D721Med (cell line): ENCODE measurements at places on chromosomes 5 and 9.

- DNase-seq: no peak
These were observed 313.2 kb downstream of the SLIT3 start for GRCh38 chr5:168987543-168988300.

DNA sequence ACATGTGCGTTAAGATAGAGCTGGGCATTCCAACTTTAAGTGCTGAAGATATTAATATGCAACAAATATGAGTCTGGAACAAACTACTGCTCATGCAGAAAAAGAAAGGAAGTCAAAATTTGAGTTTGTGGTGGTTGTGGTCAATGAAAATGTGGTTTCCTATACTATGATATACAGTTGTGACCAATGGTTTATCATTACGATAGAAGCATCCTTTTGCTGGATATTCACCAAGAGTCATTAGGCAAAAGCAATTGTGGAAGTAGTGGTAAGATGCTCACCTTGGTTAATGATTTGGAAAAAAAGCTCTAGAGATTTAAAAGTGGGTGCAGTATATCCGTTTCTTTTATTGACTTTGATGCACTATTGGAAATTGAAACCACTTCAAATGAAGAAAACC, 1007.0 kb downstream of the NR2F1-AS1 start:
- no peak for DNase-seq

- DNase-seq: no peak
These were observed 72.6 kb downstream of the SMARCA2 start for GRCh38 chr9:2087500-2088313.

GRCh38 chr9:73807952-73808351, 656.3 kb downstream of the ANXA1 start:
- no peak for DNase-seq

GRCh38 chr9:98506422-98507054, 202.2 kb downstream of the GABBR2 start:
- DNase-seq: no peak

GRCh38 chr5:64865662-64866061, 96.9 kb downstream of the CWC27 start:
- DNase-seq: no peak

DNA sequence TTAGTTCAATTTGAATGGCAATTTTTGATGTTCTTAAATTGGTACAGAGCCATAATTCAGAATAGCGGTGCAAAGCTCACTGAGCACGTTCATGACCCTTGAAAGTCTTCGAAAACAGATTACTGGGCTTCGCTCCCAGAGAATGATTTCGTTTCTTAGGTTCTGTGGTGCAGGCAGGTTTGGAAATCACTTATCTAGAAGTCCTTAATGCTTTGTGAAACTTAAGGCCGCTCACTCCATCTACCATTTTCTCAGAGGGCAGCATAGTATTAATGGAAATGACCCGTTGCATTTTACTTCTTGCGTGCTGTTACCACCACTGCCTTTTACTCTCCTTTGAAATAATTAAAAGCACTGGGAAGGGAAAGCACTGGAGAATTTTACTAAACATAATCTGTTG, 2.9 kb upstream of the MAT2B start:
- no peak for DNase-seq

DNA sequence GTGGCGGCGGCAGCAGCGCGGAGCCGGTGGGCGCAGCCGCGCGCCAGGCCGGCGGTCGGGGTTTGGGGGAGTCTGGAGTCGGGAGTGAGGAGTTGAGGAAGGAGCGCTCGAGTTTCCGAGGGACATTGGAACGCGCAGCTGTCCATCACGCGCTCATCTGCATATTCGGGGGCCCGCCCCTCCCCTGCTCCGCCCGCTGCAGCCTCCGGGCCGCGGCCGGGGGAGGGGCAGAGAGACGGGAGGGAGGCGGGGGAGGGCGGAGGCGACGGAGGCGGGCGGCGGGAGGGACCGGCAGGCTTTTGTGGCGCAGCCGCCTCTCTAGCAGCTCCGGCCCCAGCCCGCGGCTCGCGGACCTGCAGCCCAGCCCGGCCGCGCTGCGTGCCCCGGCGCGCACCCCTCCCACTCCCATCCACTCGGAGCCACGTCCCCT, at the start of gene IRX2:
TSS of gene IRX2 (minus strand) at position 86 of the 430 bp plus-strand sequence. CDS start 264 bp downstream, outside the sequence.
- no peak for DNase-seq

- no peak for DNase-seq
These were observed 35.6 kb downstream of the GPR21 start for GRCh38 chr9:123069010-123069481.

- DNase-seq: no peak
These were observed 22.3 kb downstream of the PDE8B start for GRCh38 chr5:77232574-77233358.

DNA sequence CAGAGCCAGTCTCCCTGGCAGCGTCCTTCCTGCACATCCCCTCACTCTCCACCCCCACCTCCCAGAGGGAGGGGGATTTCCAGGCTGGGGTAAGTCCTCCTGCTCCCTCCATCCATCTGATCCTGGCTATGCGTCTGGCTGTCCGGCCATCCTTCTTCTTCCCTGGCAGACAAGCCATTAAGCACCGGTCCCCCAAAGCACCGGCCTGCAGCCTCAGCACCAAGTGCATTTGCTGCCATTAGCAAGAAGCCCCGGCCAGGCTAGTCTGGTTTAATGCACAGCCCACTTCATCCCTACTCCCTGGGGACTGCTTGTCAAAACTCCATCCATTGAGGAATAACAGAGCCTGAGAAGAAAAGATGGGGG, 208.7 kb upstream of the IER5L start:
- no peak for DNase-seq

- no peak for DNase-seq
These were observed 274.4 kb downstream of the HINT1 start for GRCh38 chr5:130890610-130891009.

DNA sequence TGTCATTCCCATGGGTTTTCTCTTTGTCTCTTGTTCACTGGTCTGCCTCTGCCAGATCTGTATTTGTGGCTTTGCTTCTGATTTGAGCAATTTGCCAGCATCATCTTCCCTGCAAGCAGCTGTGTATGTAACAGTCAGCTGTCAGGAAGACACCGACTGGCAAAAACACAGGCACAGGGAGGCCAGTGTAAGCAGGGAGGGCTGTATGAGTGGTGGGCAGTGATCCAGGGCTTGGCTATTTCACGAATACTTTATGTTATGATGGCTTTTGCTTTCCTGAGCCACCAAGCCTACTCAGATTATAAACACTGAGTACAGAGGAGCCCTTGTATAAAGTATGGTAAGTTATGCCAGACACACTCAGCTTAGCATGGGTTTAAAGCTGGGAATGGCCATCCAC, 11.6 kb downstream of the BNIP1 start:
- no peak for DNase-seq

- no peak for DNase-seq
These were observed 209.5 kb downstream of the TSSK1B start for GRCh38 chr5:113225259-113225658.

GRCh38 chr9:134469041-134469875, 143.0 kb downstream of the RXRA start:
- no peak for DNase-seq

- no peak for DNase-seq
These were observed 20.3 kb upstream of the RIC1 start for GRCh38 chr9:5608298-5609225.

GRCh38 chr5:1487079-1487764, 36.5 kb downstream of the LPCAT1 start:
- no peak for DNase-seq

DNA sequence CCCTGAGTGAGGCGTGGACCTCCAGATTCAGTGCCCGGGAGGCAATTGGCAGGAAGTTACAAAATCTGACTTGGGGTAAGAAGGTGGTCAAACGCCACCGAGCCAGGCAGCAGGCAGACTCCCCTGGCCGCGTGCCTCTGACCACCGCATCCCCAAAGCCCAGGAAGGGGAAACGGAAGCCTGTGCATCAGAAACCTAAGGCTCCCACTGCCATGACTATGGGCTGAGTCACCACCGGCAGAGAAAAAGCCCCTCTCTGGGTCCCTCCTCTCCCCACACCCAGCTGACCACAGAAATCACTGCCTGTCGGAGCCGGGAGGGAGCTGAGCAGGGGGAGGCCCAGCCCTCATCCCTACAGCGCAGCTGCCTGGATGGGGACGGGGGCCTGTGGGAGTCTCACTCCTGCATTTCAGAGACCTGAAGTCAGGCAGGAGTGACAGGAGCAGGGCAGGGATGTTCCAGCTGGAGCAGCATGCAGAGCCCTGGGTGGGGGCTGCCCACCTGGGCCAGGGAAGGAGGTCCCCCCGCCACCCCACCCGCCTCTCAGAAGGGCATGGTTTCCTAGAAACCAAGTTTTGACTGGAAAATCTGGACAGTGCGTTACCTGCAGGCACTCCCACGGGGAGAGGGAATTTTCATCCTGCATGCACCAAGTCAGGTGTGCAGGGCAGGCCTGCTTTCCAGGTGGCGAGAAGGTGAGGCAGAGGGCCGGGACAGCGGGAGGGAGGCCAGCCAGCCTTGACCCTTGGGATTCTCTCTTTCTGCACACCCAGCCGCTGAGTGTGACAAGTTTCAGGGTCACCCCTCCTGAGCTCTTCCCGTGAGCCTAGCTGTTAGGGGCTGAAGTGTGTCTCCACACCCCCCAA, 68.2 kb downstream of the LRSAM1 start:
- no peak for DNase-seq

- DNase-seq: no peak
These were observed 574.5 kb upstream of the TLE4 start for GRCh38 chr9:78997296-78997695.

DNA sequence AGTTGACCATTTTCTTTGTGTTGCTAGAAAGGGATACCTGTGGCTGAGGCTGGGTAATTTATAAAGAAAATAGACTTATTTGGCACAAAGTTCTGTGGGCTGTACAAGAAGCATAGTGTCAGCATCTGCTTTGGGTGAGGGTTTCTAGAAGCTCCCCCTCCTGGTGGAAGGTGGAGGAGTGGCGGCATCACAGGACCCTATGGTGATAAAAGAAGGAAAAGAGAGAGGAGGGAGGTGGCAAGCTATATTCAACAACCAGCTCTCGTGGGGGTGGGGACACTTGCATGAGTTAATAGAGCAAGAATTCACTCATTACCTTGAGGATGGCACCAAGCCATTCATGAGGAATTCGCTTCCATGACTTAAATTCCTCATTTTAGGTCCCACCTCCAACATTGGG, 2041.4 kb upstream of the CDH9 start:
- DNase-seq: no peak

GRCh38 chr5:107487056-107487542, 183.6 kb downstream of the EFNA5 start:
- DNase-seq: no peak

DNA sequence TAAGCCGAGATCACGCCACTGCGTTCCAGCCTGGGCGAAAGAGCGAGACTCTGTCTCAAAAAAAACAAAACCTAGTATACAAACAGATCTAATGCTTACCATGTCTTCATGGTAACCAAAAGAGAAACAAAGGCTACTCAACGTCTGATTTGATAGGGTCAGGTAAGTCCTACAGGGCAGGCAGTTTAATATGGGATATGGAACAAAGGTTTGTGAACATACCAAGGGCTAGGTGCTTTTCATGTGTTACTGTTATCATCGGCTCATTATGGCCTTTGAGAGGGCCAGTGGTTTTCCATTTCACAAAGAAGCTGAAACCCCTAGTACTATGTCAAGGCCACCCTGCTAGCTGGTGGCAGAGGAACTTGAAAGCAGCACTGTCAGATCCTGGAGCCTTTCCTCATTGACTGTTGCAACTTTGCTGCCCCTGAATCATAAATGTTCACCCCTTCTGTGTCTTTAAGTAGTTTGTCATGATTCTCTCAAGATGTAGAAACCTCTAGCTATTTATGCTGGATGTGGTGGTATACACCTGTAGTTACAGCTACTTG, 5.1 kb downstream of the IQGAP2 start:
- DNase-seq: no peak

DNA sequence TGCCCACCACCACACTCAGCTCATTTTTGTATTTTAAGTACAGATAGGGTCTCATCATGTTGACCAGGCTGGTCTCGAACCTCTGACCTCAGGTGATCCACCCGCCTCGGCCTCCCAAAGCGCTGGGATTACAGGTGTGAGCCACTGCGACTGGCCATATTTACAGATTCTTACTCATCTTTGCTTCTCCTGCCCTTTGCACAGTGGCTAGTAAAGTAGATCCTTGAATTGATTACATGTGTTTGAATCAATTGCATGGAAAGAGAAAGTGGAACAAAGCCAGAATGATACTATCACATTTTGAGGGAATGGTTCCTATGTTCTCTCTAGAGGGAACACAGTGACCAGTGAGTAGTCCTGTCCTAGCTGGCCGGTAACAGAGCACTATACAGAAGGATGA, 15.4 kb downstream of the KLF4 start:
- no peak for DNase-seq

DNA sequence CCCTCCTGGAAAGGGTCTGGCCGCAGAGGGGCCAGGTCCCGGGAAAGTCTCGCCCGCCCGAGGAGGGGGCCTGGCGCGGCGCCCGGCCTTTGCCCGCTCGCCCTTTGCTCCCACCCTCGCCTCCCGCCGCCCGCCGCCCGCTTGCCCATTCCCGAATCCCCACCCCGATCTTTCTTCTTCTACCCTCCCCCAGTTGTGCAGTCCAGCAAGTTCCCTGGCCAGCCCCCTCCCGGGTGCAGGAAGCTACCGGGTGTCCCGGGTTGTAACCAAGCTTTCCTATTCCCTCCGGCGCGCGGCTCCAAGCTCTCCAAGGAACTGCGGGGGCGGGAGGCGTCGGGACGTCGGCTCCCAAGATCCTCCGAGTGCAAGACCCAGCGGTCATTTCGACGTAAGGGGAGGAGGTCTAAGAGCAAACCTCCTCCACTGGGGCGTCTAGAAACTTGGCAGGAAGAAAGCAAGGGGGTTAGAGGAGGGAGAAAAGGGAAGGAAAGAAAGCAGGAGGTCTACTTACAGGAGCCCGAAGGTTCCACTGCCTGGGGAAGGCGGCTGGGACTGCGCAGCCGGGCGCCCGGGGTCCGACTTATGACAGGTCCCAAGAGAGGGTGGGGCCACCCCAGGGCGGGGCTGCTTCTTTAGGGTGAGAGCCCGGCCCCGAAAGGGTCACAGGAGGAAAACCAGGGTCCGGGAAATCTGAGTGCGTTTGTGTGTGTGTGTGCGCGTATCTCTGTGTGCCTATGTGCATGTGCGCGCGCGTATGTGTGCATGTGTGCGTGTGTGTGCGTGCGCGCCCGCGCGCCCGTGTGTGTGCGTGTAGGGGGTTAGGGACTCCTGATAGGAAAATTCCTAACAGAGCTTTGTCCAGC, at the start of gene PTGR1:
TSS of gene PTGR1 (minus strand) at position 556 of the 863 bp plus-strand sequence. CDS start 2,225 bp downstream, outside the sequence.
- DNase-seq: peak; percentile 58

- DNase-seq: no peak
These were observed 9.6 kb upstream of the TOR4A start for GRCh38 chr9:137267933-137268355.

DNA sequence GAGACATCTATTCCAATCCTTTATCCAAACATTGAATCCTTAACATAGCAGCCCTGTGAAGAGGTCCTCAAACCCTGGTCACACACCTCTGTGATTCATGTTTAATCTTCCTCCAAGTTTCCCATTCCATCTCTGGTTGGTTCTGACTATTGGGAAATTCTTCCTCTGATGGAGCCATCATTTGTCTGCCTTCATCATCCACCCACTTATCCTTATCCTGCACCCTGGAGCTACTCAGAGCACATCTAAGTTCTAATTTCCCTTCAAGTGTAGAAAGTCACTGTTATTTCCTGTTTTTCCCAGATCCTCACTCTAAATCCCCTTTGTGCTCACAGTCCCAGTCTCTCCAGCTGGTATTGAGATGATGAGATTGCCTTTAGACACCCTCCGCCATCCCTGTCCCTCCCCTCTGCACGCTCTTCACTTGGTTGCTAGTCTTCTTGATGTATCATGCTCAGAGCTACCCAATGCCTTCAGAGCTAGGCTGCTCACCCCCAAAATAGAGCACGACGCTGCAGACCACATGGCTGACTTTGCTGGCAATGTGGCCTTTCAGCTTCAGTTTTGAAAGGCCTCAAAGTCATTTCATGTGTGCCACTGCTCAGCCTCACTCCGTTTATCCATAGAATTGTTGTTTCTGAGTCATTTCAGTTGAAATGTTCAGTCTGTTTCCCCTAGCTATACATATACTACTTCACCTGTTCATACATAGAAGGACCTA, 154.3 kb downstream of the PALM2AKAP2 start:
- no peak for DNase-seq
